ENCODE measurements at places on chromosomes 12 and 14. TPM values are rescaled to one million over a fixed set of nuclear protein-coding genes. Genes with fewer than 3 reads are reported as not detected.

Gene RNASE7
- total RNA-seq, result not detected

Gene GPR162
- total RNA-seq, result 7.0 TPM

Gene CATSPERB
- 3.5 TPM for total RNA-seq

Gene SLC16A7
- total RNA-seq, result 61.0 TPM

DNA sequence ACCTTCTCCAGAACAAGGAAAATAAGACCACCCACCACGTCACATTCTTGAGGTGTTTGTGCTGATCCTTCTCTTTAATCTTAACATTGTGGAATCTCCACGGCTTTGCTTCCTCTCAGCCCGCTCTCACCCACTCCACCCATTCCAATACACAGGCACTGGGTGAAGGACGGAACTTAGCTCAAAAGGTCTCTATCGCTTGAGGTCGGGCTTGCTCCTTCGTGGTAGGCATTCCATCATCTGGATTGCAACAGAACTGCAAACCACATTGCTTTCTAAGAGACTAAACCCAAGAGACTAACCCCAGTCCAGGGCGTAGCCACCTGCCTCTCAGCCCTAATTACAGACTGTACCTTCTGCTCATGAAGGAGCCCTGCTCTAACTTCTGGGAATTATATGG is 24.0 kb upstream of the MDM2 start:
- DNase-seq, result no peak

DNA sequence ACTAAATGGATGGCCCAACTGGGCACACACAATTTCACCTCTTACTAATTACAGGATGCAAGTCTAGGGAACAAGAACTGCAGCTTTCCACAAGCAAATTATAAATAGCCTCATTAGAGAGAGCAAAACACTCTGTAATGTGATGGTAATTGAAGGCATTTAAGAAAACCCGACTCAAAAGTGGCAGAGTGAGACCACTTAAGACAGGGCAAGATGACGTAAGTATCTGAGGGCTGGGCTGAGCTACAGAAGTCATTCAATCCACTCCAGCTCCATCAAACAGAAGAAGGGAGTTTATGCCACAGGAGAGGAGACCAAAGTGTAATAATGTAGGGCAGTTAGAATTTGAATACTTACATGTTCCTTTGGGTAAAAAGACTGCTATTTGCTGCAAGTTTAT is 90.3 kb downstream of the PRKAB1 start:
- no peak for DNase-seq

- no peak for DNase-seq
Observed at GRCh38 chr12:104535369-104535768, 78.6 kb downstream of the CHST11 start.

GRCh38 chr14:28813810-28814209 is 47.2 kb downstream of the FOXG1 start:
- DNase-seq, result no peak

DNA sequence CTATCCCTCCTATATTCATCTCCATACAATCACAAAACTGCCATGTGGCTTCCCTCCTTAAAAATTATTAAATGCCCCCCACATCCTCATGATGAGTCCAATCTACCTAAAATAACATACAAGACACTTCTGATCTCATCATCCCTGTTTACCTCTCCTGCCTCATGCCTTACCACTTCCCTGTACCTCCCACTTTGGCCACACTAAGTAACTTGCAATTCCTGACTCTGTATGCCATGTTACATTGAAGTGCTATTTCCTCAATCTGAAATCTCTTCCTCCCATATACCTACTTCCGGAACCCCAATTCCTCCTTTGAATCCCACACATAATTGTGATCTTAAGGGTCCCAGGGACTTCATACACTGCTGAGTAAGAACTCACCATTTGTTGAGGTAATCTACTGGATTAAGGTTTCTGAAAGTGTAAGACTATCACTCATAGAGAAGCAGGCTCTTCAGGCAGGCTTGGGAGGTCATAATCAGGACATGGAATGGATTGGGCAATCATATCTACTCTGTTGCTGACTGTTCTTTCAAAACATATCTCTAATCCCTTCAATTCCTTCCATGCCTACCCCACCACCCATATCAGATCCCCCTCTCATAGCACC is 117.6 kb upstream of the PLEKHG7 start:
- no peak for DNase-seq

DNA sequence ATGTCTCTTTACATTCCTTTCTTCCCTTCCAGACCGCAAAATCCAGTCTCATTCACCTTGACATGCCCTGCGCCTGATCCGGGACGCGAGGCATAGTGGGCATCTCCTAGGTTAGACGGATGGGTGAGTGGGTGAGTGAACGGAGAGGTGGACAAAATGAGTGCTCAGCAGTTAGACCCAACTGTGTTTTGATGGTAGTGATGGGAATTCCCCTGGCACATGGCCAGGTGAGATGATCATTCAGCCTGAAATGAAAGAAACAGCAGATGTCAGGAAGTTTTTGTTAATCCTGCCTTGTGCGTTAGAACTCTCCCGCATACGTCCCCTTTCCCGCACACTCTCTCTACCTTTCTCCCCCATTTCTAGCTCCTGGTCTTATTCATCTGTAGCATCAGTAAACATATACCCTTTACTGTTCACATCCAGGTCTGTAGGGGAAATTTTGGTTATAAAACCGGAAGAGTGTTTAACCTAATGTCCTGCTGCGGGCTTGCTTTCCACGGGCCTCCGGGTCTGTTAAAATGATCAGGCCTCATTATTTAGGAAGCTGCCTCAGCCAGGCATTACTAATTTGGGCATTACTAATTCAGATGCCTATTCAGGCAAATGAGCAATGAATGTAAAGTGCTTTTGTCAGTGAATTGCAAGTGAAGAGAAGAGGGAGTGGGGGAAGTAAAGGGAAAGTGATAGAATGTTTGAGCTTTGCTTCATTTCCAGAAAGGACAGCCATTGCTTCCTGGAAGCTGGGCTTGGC is 172.8 kb downstream of the ETV6 start:
- DNase-seq, result no peak

DNA sequence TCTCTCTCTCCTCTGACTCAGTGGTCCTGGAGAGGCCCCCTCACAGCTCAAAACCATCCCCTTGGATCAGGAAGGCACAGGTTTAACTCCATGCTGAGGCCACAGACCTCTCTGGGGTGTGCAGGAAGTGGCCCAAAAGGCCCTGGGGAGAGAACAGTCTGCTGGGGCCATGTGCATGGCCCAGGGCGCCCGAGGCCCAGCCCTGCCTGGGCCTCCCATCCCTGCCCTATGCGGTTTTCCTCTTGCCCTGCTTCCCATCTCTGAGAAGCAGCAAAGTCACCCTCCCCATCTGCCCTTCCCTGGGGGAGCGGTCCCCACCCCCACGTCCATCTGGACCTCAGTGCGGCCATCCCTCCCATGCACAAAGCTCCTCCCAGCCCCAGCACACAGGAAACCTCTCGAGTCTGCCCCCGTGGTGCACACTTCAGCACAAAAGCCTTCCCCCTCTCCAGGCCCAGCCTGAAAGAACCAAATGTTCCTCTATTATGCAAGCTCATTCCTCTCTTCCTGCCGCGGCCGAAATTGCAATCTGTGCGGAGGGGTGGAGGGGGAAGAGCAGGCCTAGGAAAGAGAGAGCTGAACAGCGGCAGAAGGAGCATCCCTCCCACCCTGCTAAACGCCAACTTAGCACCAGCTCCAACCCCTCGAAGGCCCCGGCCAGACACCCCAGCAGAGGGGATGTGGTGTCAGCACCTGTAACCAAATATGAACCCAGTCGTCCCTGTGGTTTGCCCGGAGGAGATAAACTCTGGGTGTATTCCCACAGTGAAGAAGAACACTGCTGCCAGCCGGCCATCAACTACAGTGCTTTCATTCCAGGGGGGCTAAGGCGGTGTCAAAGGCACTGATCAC is 108.5 kb downstream of the SCARB1 start:
- peak; percentile 97 for DNase-seq

All from right atrium auricular region (tissue), 2 donors.